ENCODE measurements at places on chromosomes 12 and 14.

- no peak for DNase-seq
Observed at GRCh38 chr12:946631-947030, 2.9 kb downstream of the RAD52 start.

- no peak for DNase-seq
Observed at GRCh38 chr12:106601031-106601430, 18.2 kb downstream of the RFX4 start.

- DNase-seq = no peak
Observed at GRCh38 chr12:130818272-130818634, 20.8 kb downstream of the STX2 start.

- no peak for DNase-seq
Observed at GRCh38 chr12:46389031-46389616, 16.6 kb upstream of the SLC38A2 start.

DNA sequence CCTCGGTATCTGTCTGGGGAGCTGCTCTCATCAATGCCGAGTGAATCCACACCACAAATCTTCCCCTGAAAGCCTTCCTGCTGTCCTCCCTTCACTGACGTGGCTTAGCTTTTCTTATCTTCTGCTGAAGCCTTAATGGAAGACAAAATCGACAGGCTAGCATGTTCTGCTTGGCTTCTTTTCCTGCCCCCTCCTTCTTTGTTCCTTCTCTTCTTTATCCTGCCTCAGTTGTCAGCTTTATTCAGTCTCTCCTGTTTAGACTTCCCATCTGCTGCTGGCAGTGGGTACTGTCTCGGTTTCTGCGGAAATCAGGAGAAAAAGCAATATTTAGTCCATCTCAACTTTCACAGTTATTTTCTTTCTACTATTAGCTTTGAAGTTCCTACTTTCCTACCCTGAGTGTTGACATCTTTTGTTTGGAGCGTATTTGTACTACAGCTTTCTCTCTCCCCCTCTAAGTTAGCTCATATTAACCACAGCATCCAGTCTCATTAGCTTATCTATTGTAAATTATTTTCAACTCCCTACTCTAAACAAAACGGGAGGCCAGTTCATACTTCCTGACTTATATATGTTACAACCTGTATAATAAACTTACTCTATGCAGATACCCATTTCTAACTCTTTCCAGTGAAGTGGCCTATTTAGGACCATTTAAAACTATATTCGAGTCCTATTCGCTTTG, 226.0 kb downstream of the DACT1 start:
- no peak for DNase-seq

DNA sequence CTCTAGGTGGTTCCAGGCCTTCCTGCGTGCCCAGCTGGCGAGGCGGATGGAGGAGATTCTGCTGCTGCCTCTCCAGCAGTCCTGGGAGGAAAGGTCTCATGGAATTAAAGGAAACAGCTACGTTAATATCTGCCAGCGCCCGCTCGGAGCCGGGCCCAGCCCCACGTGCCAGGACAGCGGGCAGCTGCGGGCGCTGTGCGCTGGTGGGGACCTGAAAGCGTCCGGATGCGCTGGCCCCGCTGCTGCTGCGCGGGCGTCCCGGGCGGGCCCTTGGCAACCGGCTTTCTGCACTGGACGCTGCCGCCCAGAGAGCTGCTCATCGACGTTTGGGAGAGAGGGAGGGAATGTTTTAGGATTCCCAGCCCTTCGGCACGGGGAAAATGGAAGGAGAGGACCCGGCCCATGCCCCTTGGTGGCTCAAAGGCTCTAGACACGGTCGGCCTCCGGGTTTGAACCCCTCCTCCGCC, 8.6 kb upstream of the DYNC1H1 start:
- no peak for DNase-seq

DNA sequence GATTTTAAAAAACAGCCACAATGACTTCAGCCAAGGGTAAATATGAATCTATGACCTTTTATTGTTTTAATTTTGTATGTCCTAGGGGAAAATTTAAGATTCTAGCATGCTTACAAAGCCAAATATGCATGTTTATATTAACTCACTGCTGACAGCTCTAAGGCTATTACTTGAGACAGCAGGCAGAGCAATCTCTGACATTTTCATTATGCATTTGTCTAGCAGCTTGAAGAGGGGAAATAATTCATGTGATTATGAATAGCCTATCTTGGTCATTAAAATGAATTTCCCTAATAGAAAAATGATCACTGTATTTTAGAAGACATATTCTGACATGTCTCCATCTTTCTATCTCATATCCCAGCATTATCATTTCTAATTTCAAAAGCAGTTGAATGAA, 46.6 kb upstream of the HELB start:
- DNase-seq = no peak

GRCh38 chr14:68747393-68747792, 45.5 kb downstream of the ZFP36L1 start:
- no peak for DNase-seq

DNA sequence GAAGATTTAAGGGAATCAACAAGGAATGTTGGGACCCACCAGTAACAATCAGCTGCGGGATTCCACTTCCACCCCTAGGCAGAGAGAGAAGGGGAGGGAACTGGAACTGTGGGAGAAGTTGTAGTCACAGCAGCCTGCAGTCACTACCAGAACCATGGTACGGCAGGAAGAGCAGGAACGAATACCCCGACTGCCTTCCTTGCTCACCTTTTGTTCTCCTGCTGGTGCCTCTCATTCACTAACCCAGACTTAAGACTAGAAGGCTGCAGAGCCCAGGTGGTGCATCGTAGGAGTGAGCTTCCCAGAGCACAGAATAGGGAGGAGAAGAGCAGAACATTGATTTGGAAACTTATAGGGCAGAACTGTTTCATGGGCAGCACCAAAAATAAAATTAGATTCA, 154.2 kb downstream of the DYRK2 start:
- no peak for DNase-seq

DNA sequence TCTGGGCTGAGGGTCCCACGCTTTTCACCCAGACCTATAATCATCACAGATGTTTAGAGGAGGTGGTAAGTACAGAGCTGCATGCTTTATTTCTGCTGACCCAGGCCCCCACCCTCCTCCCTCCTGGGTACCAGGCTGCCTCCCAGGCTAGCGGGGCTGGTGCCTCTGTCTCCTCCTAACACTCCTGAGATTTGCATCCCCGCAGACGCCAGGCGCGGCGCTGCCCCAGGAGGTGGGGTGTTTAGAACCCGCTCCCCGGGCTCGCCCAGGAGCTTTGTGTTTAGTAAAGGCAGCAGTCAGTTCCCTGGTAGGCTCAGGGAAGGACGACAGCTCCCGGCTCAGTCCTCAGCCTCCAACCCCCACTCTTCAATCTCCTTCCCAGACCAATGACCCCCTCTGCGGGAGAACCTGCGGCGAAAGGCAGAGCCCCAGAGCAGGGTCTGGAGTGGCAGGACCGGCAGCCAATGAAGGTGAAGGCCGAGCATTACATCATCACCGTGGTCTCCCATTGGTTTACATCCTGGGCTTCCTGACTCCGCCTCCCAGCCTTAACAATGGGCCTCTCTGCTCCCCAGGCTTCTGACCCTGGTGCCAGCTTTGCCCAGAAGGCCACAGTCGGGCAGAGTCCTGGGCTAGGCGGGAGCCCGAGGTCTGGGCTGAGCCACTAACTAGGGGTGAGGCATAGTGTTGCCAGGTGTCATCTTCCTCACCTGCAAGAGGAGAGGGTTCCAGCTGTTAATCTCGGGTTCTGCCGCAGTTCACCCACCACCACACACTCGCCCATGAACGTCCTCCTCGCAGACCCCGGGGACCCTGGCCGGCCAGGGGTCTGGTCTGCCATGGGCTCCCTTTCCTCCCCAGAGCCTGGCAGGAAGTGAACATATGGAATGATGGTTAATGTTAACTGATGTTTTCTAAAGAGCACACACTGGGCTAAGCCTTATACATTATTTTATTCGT, 57.5 kb downstream of the CALM1 start:
- DNase-seq = peak; percentile 1

GRCh38 chr12:31003861-31004640, 69.6 kb upstream of the DDX11 start:
- DNase-seq = no peak

DNA sequence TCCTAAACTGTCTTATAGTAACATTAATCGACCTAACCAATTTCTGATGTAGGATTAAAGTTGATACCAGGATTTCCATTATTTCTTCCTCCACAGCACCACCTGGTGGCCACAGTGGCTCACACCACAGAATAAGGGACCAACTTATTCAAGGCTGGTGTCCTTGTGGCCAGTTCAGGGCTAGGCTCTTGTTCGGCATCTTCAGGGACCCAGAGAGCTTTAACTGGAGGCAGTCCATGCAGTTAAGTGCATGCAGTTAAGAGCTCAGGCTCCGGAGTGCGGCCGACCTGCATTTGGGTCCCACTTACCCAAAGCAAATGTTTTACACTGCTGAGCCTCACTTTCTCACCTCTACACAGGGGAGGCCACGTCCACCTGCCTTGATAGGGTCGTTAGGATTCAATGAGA, 42.0 kb upstream of the GPR68 start:
- DNase-seq = no peak

- no peak for DNase-seq
Observed at GRCh38 chr14:102293781-102294180, 11.2 kb downstream of the MOK start.

GRCh38 chr12:20342111-20342510, 26.2 kb upstream of the PDE3A start:
- DNase-seq = no peak

- DNase-seq = no peak
Observed at GRCh38 chr14:68974759-68975347, 4.2 kb downstream of the ACTN1 start.

- DNase-seq = no peak
Observed at GRCh38 chr12:111753144-111753881, 13.4 kb upstream of the ALDH2 start.

DNA sequence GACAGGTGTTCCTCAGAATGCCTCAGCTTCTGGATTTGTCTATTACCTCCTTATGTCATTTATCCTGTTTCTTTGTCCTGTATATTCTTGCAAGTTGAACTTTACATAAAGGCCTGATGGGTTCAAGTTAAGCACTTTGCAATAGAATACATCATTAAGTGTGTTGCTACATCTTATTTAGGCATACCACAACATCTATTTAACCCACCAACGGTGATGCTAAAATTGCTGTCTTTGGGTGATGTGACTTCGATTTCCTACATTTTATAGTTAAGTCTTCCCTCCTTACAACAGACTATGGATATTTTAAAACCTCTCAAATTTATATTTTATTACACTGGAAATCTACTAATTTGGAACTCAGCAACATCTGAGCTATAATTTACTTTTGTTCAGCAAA, 171.0 kb downstream of the KICS2 start:
- no peak for DNase-seq

- no peak for DNase-seq
Observed at GRCh38 chr12:85006206-85006605, 29.9 kb downstream of the TSPAN19 start.

DNA sequence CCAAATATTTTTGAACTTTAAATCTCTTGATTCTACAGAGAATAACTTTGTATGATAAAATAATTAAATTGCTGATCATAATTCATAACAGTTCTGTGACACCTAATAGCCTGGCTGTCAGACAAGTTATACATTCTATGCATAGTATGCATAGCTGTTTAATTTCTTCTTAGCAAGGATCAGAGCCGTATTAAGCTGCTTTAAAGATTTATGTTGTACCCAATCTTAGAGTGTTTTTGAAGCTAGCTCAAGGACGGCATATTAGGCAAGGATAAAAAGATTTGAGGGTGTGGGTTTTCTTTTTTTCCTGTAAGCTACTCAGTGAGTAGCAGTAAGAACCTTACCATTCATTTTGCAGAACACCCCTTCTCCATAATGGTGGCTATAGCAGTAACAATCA, 45.9 kb downstream of the SLC17A8 start:
- no peak for DNase-seq

GRCh38 chr14:101460521-101460920, 100.8 kb upstream of the DIO3 start:
- no peak for DNase-seq

DNA sequence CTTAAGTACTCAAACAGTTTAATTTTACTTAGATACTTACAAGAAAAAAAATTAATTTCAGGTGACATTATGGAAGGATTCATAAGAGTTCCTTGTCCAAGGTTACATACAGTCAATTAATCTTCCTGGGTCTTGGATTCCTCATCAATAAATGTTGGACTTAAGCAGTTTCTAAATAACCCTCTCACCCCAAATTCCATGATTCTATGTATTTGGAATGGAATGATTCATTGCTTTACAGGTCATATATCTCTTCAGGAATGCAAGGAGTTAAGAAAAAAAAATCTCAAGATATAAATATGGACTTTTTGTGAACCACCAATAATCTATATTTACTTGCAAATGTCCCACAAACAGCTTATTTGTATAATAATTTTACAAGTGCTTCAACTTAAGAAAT, 84.2 kb upstream of the BMP4 start:
- DNase-seq = no peak

DNA sequence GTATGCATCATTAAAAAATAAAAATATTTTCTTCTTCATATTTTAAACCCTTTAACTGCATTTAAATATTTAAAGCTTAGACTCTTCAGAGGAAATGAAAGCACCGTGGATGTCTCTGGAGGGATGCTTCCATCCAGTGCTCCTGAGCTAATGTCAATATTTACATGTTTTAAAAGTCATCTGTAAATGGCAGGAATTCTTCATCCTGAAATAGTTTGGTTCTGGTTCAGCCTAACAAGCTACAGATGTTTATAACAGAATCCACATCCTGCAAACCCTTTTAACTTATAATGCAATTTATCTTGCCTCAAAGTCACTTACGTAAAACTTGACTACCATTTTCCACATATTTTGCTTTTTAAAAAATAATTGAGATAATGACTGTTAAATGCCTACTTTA, 1207.3 kb downstream of the SLC16A7 start:
- no peak for DNase-seq

DNA sequence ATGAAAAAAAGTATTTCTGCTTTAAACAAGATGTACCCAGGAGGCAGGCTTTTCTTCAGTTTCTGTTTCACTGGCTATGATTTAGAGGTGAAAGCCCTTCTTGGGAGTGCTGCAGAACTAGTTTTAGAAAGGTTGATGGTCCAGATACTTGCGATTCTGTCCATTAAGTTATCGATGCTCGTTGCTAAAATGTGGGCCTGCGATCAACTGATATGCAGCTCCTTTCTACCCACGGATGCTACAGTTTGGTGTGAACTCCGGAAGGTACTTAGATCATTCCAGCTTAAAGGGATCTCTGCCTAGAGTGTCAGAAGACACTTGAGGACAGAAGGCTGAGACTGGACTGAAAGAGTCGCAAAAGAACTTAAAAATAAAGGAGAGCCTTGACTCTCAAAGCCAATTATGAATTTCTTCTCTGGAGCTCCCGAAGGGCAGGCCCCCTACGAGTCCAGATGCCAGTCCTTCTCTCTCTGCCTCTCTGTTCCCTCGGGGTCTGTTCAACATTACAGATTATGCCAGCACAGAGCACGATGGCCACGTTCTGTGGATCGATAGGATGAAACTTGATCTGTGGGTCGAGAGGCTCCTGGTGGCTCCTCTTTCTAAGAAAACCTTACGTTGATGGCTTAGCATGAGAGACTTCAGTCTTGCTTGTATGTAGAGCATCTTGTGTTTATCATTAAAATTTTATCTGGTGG, 40.0 kb downstream of the FBXW8 start:
- no peak for DNase-seq

- no peak for DNase-seq
Observed at GRCh38 chr12:61291647-61292046, 968.6 kb upstream of the USP15 start.

All from GOT3 (cell line).